HCT116 (cell line): ENCODE measurements at places on chromosomes 1 and 21. TPM values are rescaled to one million over a fixed set of nuclear protein-coding genes. Genes with fewer than 3 reads are reported as not detected.

DNA sequence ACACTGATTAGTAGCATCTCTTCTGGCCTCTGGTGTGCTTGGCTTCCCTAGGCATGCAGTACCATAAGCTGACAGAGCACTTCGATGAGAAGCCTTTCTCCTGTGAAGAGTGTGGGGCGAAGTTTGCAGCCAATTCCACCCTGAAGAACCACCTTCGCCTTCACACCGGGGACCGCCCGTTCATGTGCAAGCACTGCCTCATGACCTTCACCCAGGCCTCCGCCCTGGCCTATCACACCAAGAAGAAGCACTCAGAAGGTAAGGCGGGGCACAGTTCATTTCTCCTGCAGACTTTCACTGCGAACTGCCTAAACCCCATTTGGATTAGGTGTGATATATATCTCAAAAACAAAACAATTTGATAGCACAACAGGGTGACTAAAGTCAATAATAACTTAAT, 50.4 kb upstream of the EPHA8 start:
- no peak overlapping the region for H3K27ac ChIP-seq
- no peaks in the 10 kb centered on the region for H3K27me3 ChIP-seq
- H3K4me3 ChIP-seq, result no peak overlapping the region
- H3K36me3 ChIP-seq, result peaks cover 16% of the 10 kb centered on the region

DNA sequence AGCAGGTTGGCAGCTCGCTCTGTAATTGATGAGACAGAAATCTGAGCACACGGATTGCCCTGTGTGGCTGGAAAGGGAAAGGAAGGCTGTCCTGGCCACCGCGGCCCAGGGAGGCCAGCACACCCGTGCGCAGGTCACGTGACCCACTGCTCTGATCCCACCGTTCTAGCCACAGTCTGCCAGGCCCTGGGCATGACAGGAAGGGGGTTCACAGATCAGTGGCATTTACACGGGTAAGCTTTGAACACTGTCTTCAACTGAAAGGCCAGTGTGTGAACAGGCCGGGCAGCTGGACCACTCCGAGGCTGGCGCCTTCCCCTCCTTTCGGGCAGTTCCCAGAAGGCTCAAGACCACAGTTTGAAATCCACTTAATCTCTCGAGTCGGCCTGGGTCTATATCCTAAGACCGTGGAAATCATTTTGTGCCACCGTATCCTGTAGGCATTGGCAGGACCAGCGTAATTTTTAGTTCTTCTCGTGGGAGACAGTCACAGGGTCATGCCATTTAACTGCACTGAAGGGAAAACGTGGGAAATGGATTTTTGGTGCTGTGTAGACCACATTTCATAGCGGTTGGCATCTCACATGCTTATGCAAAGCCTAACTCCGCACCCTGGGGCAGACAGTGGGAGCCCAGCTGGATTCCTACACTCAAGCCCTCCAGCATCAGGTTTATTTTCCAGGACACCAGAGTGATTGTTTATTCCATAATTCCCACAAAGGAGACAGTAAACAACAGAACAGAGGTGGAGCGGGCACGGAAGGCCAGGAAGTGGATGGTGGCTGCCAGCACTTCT, 3.1 kb upstream of the ADARB1 start:
- no peak for DNase-seq
- H3K36me3 ChIP-seq, result no peaks in the 10 kb centered on the region
- H3K27me3 ChIP-seq, result no peaks in the 10 kb centered on the region
- peaks cover 7% of the 10 kb centered on the region for H3K4me1 ChIP-seq
- H3K27ac ChIP-seq, result no peak overlapping the region

DNA sequence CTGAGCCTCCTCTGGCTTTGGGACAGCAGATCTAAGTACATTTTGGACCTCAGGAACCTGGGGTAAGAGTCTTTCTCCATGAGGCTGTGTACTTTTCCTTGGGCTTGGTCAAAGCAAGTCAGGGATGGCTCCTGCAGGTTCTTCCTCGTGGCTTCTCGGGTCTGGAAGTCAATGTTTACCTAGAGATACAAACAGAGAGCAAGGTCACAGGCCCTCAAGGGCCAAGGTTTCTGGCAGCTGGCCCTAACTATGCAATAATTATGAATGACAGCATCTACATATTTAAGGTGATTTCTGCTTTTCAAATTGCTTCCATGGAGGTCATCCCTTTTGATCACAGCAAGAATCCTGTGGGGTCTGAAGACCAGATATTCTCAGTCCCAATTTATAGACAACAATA, 37.6 kb downstream of the RGS8 start:
- no peak overlapping the region for H3K27ac ChIP-seq
- H3K4me1 ChIP-seq, result no peaks in the 10 kb centered on the region
- H3K4me3 ChIP-seq, result no peak overlapping the region

- H3K4me3 ChIP-seq, result no peak overlapping the region
- H3K36me3 ChIP-seq, result no peaks in the 10 kb centered on the region
- H3K4me1 ChIP-seq, result no peaks in the 10 kb centered on the region
- H3K27ac ChIP-seq, result no peak overlapping the region
- DNase-seq, result no peak
Measured at GRCh38 chr1:187033693-187034390, 205.1 kb downstream of the PLA2G4A start.

Gene NPR1
- 0.07 TPM for total RNA-seq

GRCh38 chr1:219882096-219882495, 46.3 kb downstream of the SLC30A10 start:
- H3K4me1 ChIP-seq, result no peaks in the 10 kb centered on the region
- H3K27ac ChIP-seq, result no peak overlapping the region
- no peaks in the 10 kb centered on the region for H3K36me3 ChIP-seq
- DNase-seq, result no peak

Gene GPX7
- total RNA-seq, result not detected

- peaks cover 26% of the 10 kb centered on the region for H3K4me1 ChIP-seq
- no peak for DNase-seq
- H3K27me3 ChIP-seq, result no peaks in the 10 kb centered on the region
- H3K27ac ChIP-seq, result no peak overlapping the region
Measured at GRCh38 chr21:34523019-34523555, 11.1 kb upstream of the KCNE1 start.

DNA sequence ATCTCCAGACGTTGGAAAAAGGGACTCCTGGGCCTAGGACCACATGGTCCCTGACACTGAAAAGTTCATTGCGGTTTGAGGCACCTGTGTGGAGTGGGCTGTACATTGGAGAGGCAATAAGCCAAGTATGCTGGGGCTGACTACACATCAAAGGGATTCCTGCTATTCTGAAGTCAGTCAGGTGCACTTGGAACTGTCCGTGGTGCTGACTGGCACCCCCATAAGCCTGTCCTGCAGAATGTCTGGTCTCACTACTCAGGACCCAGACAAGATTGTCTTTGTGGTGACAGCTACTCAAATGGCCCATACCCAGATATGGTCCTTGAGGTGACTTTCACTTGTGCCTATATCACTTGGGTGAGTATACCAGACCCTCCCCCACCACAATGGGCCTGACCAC, 150.6 kb downstream of the RWDD3 start:
- peaks cover 24% of the 10 kb centered on the region for H3K27me3 ChIP-seq
- no peak overlapping the region for H3K27ac ChIP-seq
- H3K4me1 ChIP-seq, result no peaks in the 10 kb centered on the region
- H3K36me3 ChIP-seq, result no peaks in the 10 kb centered on the region
- no peak for DNase-seq

DNA sequence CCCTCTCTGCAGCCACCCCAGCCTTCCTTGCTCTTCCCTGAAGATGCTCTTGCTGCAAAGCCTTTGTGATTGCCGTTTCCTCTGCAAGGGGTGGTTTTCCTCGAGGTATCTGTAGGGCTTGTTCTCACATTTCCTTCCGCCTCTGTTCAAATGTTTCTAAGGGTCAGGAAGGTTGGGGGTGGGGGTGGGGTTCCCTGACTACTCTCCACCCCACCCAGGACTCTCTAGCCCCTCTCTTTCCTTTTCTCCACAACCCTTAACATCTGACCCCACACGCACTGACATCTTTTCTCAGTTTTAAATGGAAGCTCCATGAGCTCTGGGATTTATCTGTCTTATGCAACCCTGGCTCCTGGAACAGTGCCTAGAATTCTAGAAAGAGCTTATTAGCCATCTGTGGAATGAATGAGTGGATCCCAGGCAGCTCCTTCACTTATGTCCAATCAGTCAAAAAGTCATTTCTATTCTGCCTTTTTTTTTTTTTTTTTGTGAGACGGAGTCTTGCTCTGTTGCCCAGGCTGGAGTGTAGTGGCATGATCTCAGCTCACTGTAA, 27.3 kb upstream of the ZNF362 start:
- no peaks in the 10 kb centered on the region for H3K36me3 ChIP-seq
- DNase-seq, result no peak
- H3K27me3 ChIP-seq, result no peaks in the 10 kb centered on the region
- H3K4me1 ChIP-seq, result no peaks in the 10 kb centered on the region
- H3K27ac ChIP-seq, result no peak overlapping the region

DNA sequence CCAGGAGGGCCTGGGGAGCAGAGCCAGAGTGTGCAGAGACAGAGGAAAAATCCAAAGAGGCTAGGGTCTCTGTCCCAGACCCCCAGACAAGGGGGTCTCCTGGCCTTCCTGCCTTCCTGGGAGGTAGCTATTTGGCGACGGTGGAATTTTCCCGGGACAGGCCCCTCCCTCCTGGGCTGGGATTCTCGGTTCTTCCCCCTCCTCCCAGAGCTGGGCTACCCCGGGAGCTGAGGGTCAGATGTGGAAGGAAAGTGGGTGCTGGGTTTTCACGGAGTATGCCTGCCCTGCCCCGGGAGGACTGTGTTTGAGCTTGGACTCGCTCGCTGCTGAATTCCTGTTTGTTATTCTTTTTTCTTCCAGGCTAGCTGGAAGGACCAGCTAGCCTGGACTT, 759 bp downstream of the AMPD2 start:
- H3K4me3 ChIP-seq, result peak overlapping the region; percentile 88
- H3K27ac ChIP-seq, result peak overlapping the region; percentile 86
- H3K4me1 ChIP-seq, result peaks cover 30% of the 10 kb centered on the region; the same call in 1 of the 2 replicates
- no peaks in the 10 kb centered on the region for H3K36me3 ChIP-seq

Gene GABRD
- 15.6 TPM for total RNA-seq

DNA sequence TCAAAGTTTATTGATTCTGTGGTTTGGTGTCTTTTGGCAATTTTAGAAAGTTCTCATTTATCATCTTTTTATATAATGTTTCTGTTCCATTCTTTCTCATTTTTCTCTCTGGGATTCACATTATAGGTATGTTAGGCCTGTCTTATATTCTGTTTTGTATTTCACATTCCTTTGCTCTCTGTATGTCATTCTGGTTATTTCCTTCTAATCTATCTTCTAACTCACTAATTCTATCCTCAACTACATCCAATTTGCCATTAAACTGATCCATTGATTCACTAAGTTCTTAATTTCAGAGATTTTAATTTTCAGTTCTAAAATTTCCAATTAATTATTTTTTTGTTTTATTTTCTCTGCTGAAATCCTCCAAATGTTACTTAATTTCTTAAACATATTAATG, 234.8 kb downstream of the FOXD2 start:
- H3K27me3 ChIP-seq, result no peaks in the 10 kb centered on the region
- no peaks in the 10 kb centered on the region for H3K36me3 ChIP-seq
- DNase-seq, result no peak
- H3K4me3 ChIP-seq, result no peak overlapping the region

- H3K4me3 ChIP-seq, result no peak overlapping the region
- H3K27ac ChIP-seq, result no peak overlapping the region; the same call in 1 of the 2 replicates
- DNase-seq, result no peak
- H3K4me1 ChIP-seq, result no peaks in the 10 kb centered on the region
Measured at GRCh38 chr1:219806642-219807041, 121.7 kb downstream of the SLC30A10 start.

DNA sequence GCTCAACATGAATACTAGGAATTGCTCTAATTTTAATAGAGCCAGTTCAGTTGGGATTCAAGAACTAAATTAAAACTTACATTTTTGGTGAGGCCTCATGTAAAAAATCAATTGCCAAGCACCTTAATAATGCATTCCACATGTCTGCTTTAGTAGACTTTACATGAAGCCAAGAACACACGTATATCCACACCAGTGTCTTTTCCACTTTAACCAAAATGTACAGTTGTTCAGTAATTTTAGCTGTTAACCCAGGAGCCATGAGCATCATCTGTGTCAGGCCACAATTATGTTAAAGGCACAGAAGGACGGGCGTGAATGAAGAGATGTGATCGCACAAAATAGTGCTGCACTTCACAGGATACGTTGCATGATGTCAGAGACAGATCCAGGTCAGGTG, 136.7 kb downstream of the TLR5 start:
- H3K4me3 ChIP-seq, result no peak overlapping the region
- no peaks in the 10 kb centered on the region for H3K36me3 ChIP-seq
- H3K4me1 ChIP-seq, result no peaks in the 10 kb centered on the region

DNA sequence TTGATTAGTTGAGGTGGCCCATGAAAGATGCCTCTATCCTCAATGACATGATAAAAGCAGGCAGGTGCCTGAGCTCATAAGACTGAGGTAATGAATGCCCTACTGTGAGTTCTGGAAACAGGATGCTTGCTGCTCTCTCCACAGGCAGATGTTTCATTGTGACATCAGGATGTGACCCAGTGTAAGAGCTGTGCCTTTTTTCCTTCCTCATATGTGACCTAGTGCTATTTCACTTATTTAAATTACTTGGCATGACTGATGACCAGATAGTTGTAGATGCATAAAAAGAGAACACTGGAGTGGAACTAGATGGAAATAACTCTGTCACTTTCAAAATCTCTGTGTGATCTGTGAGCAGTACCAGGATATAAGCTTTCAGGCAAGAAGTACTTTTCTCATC, 31.9 kb downstream of the KIF14 start:
- H3K36me3 ChIP-seq, result peaks cover 26% of the 10 kb centered on the region
- H3K27me3 ChIP-seq, result no peaks in the 10 kb centered on the region
- H3K4me3 ChIP-seq, result no peak overlapping the region
- DNase-seq, result no peak

DNA sequence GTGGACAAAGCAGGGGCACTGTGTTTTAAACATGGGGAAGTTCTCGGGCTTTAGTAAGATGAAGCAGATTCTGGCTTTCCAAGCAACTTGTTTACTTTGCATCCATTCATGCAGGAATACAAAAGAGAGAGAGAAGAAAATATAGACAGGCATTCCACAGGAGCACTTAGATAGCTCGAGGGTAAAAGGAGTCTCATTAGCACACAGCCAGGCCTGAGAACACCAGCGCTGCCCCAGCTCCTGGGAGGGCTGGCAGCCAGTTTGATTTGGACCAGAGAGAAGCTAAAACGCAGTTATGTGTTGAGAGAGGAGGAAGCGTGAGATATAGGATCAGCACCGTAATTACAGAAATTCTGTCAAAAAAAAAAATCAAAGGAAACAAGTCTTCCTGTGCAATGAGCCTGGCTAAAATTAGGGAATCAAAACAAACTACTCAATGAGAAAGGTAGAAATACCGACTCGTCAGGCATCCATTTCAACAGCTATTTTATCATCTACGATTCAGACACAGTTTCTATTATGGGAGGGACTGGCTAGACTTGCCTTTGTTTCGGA, 68.2 kb downstream of the CLSTN1 start:
- no peak overlapping the region for H3K27ac ChIP-seq
- DNase-seq, result no peak

DNA sequence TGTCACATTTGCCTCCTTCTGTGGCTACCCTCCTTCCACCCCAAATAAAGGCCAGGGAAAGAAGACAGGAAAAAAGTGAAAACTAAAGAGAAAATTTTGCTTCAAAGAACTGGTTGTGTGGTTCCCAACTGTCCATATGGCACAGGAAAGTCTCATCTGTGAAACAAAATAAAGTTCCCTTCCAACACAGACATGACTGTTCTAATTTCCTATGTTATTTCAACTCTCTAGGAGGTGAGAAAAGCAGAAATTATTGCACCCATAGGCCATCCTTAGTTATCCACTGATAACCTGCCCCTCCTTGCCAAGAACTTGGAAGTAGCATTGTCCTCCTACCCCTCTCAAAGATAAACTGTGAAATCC, 8.1 kb upstream of the RAB29 start:
- no peaks in the 10 kb centered on the region for H3K4me1 ChIP-seq
- H3K27me3 ChIP-seq, result no peaks in the 10 kb centered on the region
- H3K27ac ChIP-seq, result no peak overlapping the region
- H3K4me3 ChIP-seq, result no peak overlapping the region
- no peak for DNase-seq
- H3K36me3 ChIP-seq, result no peaks in the 10 kb centered on the region

Gene ITLN1
- not detected for total RNA-seq

Gene UFC1
- 63.7 TPM for total RNA-seq
